ENCODE measurements at places on chromosomes 13 and 19. TPM values are rescaled to one million over a fixed set of nuclear protein-coding genes. Genes with fewer than 3 reads are reported as not detected.

SIRT2 gene
- 104 TPM for polyA plus RNA-seq

DKKL1 gene
- polyA plus RNA-seq, result not detected

CYP4F2 gene
- not detected for polyA plus RNA-seq

CGB8 gene
- polyA plus RNA-seq, result not detected

IL4I1 gene
- polyA plus RNA-seq, result not detected

CYP2A6 gene
- not detected for polyA plus RNA-seq

ZNF333 gene
- polyA plus RNA-seq, result 8.7 TPM

TMEM59L gene
- 5.1 TPM for polyA plus RNA-seq

DNA sequence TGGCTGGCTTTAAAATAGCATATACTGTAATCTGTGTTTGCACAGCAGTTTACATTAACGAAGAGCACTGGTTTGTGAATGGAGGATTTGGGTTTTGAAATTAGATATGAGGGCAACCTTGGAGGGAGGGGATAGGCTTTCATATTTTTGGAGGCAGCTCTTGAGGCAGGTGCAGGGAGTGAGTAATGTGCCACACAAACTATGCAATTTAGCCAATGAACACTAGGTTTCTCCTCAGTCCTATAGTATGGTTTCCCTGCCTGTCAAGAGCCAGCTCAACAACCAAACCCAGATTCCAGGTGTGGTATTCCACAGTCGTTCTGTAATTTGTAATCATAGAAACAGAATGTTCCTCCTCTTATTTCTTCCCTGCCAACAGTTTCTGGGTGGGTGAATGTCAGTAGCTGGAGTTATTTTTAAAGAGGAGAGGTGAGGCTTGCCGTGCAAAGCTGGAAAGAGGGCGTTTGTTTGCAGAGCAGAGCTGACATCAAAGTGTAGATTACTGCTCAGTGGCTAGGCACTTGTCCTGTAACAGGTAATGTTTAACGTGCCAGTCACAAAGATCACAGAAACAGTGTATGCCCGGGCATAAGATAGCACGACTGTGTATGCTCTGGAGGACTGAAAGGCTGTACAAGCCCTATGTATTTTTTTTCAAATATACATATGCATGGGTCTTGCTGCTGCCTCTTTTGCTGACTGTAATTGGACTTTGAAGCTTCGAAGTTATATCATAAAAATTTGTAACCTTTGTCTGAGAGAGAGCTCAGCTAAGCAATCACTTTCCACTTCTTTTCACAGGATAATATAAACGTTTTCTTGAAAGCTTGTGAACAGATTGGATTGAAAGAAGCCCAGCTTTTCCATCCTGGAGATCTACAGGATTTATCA lies 124.2 kb downstream of the LMO7 start:
- H3K27me3 ChIP-seq, result no peaks in the 10 kb centered on the region
- DNase-seq, result peak; percentile 14
- H3K4me3 ChIP-seq, result peak overlapping the region; percentile 45
- H3K36me3 ChIP-seq, result no peaks in the 10 kb centered on the region

- H3K4me1 ChIP-seq, result no peaks in the 10 kb centered on the region
- no peak overlapping the region for H3K27ac ChIP-seq
- no peak for DNase-seq
- H3K4me3 ChIP-seq, result no peak overlapping the region
These were observed 300.6 kb downstream of the COG6 start for GRCh38 chr13:39956036-39956435.

DNA sequence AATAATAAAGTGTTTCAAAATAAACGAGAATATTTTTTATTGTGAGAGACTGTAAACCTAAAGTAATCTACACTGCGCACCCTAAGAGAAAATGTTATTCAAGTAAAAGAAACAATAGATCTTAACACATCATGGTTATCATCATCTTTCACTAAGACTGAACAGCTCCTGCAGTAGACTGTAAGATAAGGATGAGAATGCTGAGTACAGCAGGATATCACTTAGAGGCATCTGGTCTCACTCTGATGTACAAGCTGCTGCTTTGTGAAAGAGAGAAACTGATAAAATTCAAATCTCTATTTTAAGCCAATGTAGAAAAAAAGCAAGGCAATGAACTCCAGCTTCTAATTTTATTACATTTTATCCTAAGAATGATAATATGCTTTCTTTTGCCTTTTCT lies 261.7 kb upstream of the HTR2A start:
- H3K36me3 ChIP-seq, result no peaks in the 10 kb centered on the region
- H3K27me3 ChIP-seq, result no peaks in the 10 kb centered on the region
- H3K4me1 ChIP-seq, result no peaks in the 10 kb centered on the region
- no peak for DNase-seq
- no peak overlapping the region for H3K27ac ChIP-seq

- H3K27me3 ChIP-seq, result peaks cover 5% of the 10 kb centered on the region
- no peak overlapping the region for H3K27ac ChIP-seq
- DNase-seq, result no peak
- H3K36me3 ChIP-seq, result no peaks in the 10 kb centered on the region
These were observed 28.6 kb upstream of the EID2 start for GRCh38 chr19:39568604-39569003.

GRCh38 chr19:3950871-3951861 lies 18.3 kb downstream of the NMRK2 start:
- H3K27ac ChIP-seq, result peak overlapping the region; percentile 100
- H3K4me3 ChIP-seq, result peak overlapping the region; percentile 61
- DNase-seq, result peak; percentile 88
- no peaks in the 10 kb centered on the region for H3K27me3 ChIP-seq
- H3K36me3 ChIP-seq, result peaks cover 7% of the 10 kb centered on the region
- H3K4me1 ChIP-seq, result no peaks in the 10 kb centered on the region

- no peaks in the 10 kb centered on the region for H3K4me1 ChIP-seq
- no peak overlapping the region for H3K4me3 ChIP-seq
- no peak for DNase-seq
- no peak overlapping the region for H3K27ac ChIP-seq
- no peaks in the 10 kb centered on the region for H3K27me3 ChIP-seq
- H3K36me3 ChIP-seq, result no peaks in the 10 kb centered on the region
These were observed 178.3 kb upstream of the MYO16 start for GRCh38 chr13:108451121-108451520.

GRCh38 chr13:42968906-42969305 lies 23.1 kb downstream of the EPSTI1 start:
- H3K36me3 ChIP-seq, result peaks cover 6% of the 10 kb centered on the region
- H3K27me3 ChIP-seq, result no peaks in the 10 kb centered on the region
- H3K4me1 ChIP-seq, result peaks cover 4% of the 10 kb centered on the region
- no peak for DNase-seq
- no peak overlapping the region for H3K27ac ChIP-seq
- H3K4me3 ChIP-seq, result no peak overlapping the region

GRCh38 chr19:42563352-42564210 lies 31.1 kb downstream of the CEACAM8 start:
- H3K27ac ChIP-seq, result no peak overlapping the region
- peaks cover 7% of the 10 kb centered on the region for H3K4me1 ChIP-seq

- no peak overlapping the region for H3K4me3 ChIP-seq
- H3K27ac ChIP-seq, result no peak overlapping the region
- no peaks in the 10 kb centered on the region for H3K4me1 ChIP-seq
- H3K27me3 ChIP-seq, result no peaks in the 10 kb centered on the region
These were observed 659.0 kb downstream of the SLITRK6 start for GRCh38 chr13:85140192-85140591.

DNA sequence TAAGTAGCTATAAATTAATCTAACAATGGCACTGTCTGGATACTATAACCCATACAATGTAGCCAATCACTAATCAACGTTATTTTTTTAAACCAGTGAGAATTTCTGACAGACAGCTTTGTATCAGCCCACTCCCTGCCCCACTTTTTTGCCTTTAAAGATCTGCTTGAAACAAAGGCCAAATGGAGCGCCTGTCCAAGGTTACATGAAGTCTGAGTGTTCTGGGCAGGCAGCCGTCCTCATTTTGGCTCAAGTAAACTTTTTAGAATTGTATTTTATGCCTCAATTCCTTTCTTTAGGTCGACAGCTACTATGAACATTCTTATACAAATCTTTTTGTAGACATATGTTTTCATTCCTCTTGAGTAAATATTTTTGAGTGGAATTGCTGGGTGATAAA lies 6.2 kb downstream of the IFT88 start:
- no peak overlapping the region for H3K4me3 ChIP-seq
- H3K27me3 ChIP-seq, result no peaks in the 10 kb centered on the region
- no peak overlapping the region for H3K27ac ChIP-seq
- H3K4me1 ChIP-seq, result peaks cover 4% of the 10 kb centered on the region
- no peak for DNase-seq

DNA sequence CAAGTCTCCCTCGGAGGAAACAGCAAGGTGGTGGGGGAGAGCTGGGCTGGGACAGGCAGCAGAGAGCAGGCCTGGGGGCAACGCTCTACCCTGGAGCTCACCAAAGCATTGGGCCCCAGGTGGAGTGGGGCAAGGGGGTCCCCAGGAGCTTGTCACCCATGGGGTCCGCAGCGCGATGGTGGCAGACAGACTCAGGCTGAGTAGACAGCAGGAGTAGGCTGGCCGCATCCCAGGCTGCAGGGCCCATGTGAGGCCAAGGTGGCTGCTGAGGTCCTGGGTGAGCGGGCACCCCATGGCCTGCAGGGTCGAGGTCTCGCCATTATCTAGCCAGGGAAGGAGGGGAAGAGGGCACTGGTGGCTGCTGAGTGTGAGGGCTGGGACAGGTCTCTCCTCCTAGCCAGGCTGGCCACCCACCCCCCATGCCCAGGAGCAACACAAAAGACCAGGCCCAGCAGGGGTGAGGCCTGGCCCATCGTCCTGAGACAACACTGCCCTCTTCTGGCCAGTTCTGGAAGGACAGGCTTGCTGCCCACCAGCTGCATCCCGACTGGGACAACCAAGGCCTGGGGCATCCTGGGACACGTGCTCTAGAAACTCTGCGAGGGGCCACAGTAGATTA lies 33.1 kb downstream of the CEBPG start:
- H3K36me3 ChIP-seq, result peaks cover 19% of the 10 kb centered on the region
- peak; percentile 73 for DNase-seq
- H3K27me3 ChIP-seq, result no peaks in the 10 kb centered on the region
- H3K4me3 ChIP-seq, result no peak overlapping the region
- H3K4me1 ChIP-seq, result no peaks in the 10 kb centered on the region

DNA sequence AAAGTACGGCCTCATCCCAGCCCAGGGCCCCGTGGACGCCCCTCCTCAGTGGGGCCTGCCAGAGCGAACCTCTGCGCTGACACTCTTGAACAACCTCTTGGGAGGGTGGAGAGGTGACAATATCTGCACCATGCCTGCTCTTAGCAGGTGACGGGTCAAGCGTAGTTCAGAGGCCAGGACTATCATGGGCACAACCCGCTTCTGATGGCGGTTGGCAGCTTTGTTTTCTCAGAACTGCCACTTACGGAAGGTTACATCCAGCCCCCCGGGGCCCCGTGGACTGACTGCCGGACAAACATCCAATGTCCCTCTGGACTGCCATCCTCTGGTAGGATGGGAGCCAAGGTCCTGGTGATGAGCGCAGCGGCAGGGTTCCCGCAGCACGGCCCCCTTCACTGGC lies 91.1 kb downstream of the TUBA3C start:
- no peaks in the 10 kb centered on the region for H3K36me3 ChIP-seq
- no peak overlapping the region for H3K27ac ChIP-seq
- peak; percentile 47 for DNase-seq
- no peaks in the 10 kb centered on the region for H3K4me1 ChIP-seq

DNA sequence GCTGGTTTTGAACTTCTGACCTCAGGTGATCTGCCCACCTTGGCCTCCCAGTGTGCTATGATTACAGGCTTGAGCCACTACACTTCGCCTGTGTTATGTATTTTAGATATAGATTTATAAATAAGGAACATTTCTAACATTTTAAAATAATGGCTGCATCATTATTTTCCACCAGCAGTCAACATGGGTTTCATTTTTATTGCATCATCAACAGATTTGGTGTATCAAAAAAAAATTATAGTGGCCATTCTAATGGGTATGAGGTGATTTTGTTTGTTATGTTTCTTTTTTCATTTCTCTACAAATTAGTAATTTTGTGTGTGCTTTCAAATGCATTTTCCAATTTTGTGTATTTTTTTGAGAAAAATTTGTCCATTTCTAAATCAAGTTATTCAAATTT lies 16.2 kb upstream of the ZNF93 start:
- no peak overlapping the region for H3K27ac ChIP-seq
- no peaks in the 10 kb centered on the region for H3K27me3 ChIP-seq
- no peak overlapping the region for H3K4me3 ChIP-seq

- DNase-seq, result no peak
- no peaks in the 10 kb centered on the region for H3K36me3 ChIP-seq
- H3K27ac ChIP-seq, result no peak overlapping the region
- H3K27me3 ChIP-seq, result no peaks in the 10 kb centered on the region
- no peak overlapping the region for H3K4me3 ChIP-seq
These were observed 10.9 kb downstream of the PEG3 start for GRCh38 chr19:56829596-56829995.

DNA sequence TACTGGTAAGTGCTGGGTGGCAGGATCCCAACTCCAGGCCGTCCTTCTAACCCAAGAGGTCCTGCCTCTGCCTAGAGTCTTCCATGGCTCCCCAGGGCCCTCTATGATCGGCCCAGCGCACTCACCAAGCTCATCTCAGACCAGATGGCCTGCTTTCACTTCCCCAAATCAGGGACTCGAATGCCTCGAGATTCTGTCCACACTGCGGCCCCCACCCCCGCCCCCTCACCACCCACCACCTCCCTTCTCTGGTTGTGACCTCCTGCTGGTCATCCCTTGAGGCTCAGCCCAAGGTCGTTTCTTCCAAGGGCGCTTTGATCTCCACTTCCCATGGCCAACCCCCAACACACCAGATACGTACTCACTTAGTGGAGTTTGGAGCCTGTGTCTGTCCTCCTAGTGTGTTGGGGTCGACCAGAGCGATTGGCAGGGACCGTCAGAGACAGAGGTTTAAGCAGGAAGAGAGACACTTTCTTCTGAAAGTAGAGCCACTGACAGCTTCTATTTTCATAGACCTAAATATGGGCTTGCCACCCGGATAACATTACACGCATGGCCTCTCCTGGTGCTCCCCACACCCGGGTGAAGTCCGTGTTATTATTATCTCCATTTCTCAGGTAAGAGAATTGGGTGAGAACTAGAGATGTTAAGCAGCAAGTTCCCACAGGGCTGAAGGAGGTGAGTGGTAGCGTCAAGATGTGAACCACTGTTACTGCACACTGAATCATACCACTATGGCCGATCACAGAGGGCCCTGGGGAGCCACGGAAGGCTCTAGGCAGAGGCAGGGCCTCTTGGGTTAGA lies at the start of gene FCER2:
Gene FCER2 (minus strand): TSS at position 478 of the 804 bp plus-strand sequence. CDS start 2,371 bp downstream, outside the sequence.
- H3K27ac ChIP-seq, result no peak within 1 kb of the TSS
- H3K27me3 ChIP-seq, result peaks cover 11% of the 10 kb centered on the region
- H3K4me3 ChIP-seq, result no peak within 1 kb of the TSS
- H3K36me3 ChIP-seq, result no peaks in the 10 kb centered on the region

GRCh38 chr19:5293612-5294378 lies 46.8 kb downstream of the PTPRS start:
- H3K27ac ChIP-seq, result peak overlapping the region; percentile 85
- peaks cover 18% of the 10 kb centered on the region for H3K27me3 ChIP-seq
- no peaks in the 10 kb centered on the region for H3K36me3 ChIP-seq
- no peak for DNase-seq
- no peaks in the 10 kb centered on the region for H3K4me1 ChIP-seq

- peaks cover 4% of the 10 kb centered on the region for H3K4me1 ChIP-seq
- H3K27me3 ChIP-seq, result no peaks in the 10 kb centered on the region
- no peak overlapping the region for H3K4me3 ChIP-seq
- no peak for DNase-seq
- H3K27ac ChIP-seq, result no peak overlapping the region
- H3K36me3 ChIP-seq, result peaks cover 3% of the 10 kb centered on the region
These were observed 47.1 kb downstream of the B3GLCT start for GRCh38 chr13:31246918-31247317.
